ENCODE measurements at places on chromosomes 4 and X. TPM values are rescaled to one million over a fixed set of nuclear protein-coding genes. Genes with fewer than 3 reads are reported as not detected.

DNA sequence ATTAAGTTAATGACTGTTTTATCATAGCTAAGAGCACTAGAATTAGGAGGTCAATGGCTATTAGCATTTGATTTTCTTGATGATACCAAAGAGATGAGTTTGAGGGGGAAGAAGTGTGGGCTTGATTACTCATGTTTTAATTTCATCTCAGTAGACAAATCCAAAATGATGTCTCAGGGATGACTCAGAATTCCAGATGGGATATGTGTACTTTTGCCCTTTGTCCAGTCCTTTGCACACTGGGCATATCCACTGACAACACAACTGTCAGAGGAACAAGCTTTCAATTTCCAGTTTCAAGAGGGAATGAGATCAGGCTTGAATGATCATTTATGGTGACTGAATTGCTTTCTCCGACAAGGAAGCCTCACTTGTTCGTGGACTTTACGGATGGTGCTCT is 325.3 kb upstream of the FTHL17 start:
- no peak for DNase-seq

DNA sequence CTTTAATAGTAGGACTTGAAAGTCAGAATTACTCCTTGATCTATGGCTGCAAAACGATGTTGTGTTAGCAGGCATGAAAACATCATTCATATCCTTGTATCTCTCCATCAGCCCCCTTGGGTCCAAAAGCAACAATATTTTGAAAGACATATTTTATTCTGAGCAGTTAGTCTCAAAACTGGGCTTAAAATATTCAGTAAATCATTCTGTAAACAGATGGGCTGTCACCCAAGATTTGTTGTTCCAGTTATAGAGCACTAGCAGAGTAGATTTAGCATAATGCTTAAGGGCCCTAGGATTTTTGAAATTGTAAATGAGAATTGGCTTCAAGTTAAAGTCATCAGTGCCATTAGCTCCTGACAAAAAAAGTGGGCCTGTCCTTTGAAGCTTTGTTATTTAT is 1565.6 kb downstream of the STIM2 start:
- no peak for DNase-seq

DNA sequence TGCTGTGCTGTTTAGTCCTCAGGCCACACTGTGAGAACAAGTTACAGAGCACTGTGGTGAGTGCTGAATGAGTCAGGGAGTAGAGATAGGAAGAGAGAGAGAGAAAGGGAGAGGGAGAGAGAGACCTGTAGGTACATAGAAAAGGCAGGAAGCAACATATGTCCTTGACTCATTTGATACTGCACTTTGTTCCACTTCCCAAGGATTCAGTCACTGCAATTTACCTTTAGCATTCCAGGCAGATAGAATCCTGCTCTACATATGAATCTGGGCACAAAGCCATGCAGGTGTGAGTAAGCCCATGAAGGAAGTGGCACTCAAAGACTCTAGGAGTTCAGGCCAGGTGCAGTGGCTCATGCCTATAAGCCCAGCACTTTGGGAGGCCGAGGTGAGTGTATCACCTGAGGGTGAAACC is 1.0 kb upstream of the DAPP1 start:
- peak; percentile 30 for DNase-seq

DNA sequence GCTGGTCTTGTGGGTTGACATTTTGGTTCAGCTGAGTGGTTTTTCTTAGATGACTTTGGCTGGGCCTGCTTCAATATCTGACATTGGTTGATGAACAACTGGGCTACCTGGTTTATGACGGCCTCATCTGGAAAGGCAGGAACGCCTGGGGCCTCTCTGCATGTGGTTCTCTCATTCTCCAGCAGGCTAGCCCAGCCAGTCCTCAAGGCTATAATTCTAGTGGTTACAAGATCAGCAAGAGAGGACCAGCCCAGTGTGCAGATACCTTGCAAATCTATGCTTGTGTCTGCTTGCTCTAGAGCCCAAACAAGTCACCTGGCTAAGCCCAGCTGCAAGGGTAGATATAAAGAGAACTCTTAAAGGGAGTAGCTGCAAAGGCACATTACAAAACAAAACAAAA is 214.2 kb upstream of the PUDP start:
- no peak for DNase-seq

DNA sequence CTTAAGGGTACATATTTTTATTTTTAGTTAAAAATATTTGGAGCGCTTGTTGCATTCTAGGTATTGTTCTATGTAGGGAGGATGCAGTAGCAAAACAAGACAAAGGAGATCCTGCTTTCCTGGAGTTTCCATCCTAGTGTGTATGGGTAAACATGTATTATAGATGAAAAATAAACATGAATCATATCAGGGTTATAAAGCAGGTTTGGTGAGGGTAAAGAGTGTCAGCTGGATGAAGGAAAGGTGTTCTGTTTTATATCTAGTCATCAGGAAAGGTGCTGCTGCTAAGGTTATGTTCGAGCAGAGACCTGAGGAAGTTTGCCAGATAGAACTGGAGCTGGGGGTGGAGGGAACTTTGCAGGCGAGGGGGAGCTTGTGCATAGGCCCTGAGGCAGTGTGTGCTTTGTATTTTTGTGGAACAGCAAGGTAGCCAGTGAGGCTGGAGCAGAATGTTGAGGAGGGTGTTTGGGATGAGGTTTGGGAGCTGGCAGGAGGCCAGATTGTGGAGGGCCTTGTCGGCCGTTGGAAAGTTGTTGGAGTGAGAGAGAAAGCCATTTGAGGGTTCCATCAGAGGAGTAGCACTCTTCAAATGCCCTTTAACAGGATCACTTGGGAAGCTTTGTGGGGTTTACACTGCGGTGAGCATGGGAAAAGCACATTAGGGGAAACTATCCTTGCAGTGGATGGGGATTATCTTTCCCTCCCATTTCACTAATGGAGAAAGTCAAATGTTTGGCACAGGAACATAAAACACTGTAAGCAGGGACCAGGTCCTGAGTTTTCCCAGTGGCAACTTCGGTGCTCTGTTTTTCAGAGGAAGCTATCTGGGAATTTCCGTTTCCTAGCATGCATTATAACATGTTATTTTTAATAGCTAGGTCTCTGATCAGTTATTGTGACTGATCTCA is 35.9 kb downstream of the AFF1 start:
- DNase-seq = no peak

The ASB12 gene
- total RNA-seq = not detected

The S100P gene
- 8.5 TPM for total RNA-seq

- no peak for DNase-seq
These were observed 180.1 kb upstream of the S100G start for GRCh38 chrX:16469870-16470269.

GRCh38 chr4:61805227-61805626 is 605.1 kb downstream of the ADGRL3 start:
- DNase-seq = no peak

DNA sequence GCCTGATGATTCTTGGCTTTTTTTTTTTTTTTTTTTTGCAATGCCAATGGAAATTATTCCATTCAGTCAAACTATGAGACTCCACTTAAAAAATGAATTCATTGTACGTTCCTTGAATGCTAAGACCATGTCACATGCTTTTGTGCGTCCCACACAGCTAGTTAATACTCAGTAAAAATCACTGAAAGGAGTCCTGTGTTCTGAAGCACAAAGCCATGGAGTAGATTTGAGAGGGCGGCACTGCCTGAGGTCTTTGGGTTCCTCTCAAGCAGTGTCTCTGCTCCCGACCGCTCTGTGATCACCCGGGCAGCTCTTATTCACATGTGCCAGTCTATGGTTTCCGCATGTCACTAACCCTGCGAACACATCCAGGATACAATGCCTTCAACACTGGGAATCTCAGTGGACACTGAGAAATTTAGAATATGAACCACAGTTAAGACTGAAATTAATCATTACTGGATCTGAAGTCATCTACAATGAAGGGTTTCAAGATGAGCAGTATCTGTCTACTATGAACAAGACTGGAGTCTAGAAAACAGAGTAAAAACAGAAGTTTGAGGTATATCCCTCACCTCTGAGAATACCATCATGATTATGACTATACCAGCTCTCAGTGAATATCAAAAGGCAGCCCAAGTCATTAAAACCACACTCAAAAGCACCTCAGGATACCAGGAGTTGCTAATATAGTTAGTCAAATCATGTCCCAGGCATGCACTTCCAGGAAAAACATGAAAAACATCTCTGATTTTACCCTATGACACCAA is 193.0 kb downstream of the MGST2 start:
- peak; percentile 55 for DNase-seq

- no peak for DNase-seq
These were observed at the start of gene PF4V1 for GRCh38 chr4:73853246-73853704. Gene PF4V1, plus strand, starts transcription at chr4:73853296. Its CDS starts 67 bp downstream, at chr4:73853363.

GRCh38 chr4:146170149-146170548 is 5.4 kb upstream of the LSM6 start:
- no peak for DNase-seq

DNA sequence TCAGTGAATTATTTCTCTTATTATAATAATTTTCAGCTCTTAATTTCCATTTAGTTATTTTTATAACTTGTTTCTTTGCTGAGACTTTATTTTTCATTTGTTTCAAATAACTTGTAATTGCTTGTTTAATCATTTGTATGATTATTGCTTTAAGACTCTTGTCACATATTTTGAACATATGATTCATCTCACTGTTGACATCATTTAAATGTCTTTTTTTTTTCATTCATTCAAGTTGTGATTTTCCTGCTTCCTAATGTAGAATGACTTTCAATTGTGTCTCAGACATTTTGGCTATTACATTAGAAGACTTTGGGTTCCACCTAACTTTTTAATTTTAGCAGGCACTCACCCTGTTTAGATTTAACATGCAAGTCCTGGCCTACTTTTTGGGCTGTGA is 234.8 kb upstream of the DIPK2B start:
- no peak for DNase-seq

- DNase-seq = no peak
These were observed 167.2 kb downstream of the LHFPL1 start for GRCh38 chrX:112512509-112512908.

- peak; percentile 28 for DNase-seq
These were observed 328.6 kb downstream of the ARHGAP10 start for GRCh38 chr4:148060264-148061140.

The SHROOM2 gene
- total RNA-seq = not detected

DNA sequence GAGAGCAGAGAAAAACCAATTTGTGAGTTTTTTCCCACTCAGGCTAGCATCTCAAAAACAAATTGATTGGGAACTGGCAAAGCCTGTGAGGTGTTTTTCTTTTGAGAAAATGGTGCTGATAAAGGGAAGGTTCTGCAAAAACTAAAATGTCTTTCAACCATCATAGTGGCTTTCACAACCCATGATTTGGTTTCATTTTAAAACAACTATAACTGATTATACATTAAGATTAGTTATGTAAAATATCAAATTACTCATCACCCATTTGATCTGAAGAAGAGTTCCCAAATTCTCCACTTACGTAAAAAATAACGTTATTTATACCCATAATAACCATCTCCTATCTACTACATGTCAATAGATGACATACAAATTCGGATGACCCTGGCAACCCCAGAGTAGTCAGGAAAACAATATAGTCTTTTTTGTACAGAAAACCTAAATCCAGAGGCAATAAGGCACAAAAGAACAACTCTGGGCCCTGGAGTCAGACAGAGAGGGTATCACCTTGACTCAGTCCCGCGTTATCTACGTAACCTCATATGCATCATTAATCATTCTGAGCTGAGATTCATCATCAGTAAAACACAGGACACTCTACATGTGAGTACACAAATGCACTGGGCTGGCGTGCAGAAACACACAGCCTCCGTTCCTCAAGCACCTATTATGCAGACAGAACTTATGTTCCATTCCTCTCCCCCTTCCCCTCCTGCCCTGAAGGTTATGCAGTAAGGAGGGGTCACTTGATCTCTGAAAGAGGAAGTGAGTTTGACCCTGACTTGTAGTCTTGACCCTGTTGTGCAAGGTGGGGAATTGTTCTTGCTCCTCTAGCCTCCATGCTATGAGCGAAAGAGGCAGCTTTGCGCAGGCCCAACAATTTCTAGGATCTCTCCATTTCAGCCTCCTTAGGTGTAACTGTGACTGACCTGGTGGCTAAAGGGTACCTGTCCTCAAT is 82.2 kb downstream of the SLC9A7 start:
- no peak for DNase-seq

- no peak for DNase-seq
These were observed 1.5 kb upstream of the COMMD8 start for GRCh38 chr4:47465004-47465403.

The TMEM128 gene
- total RNA-seq = 21.7 TPM

DNA sequence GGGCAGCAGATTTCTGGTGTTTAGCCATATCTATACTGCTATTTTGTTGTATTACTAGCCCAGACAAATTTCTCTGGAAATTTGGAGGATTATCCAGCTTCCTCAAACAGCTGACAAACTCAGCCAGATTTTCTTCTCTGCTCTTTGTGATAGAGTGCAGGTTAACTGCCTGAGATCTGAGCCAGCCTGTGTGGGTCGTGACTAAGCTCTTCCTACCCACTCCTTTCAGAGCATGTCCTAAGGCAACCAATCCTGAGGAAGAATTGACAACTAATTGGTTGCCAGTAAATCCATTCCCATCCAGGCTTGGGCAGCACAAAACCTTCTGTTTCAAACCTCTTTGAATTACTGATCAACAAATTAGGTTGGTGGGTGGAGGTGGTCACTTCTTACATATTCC is 2.5 kb upstream of the GABRA2 start:
- DNase-seq = no peak

The CORIN gene
- 0.07 TPM for total RNA-seq

DNA sequence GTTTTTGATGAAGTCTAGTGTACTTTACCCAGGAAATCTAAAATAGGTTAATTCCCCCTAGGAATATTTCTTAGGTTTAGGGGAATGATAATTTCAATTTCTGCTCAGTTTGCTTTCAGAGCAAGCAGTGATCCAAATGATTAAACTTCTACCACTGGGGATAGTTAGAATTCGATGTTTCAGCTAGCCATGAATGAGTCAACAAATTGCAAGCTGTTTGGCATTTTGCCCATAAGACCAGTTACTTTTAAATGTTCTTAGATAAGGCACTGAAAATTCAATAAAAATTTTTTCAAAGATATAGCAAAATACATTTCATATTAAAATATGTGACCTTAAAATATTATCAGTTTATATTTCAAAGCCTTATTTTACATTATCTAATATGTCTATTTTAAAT is 993.6 kb downstream of the ARAP2 start:
- no peak for DNase-seq

The TEX28 gene
- not detected for total RNA-seq

The SUPT20HL1 gene
- total RNA-seq = not detected

DNA sequence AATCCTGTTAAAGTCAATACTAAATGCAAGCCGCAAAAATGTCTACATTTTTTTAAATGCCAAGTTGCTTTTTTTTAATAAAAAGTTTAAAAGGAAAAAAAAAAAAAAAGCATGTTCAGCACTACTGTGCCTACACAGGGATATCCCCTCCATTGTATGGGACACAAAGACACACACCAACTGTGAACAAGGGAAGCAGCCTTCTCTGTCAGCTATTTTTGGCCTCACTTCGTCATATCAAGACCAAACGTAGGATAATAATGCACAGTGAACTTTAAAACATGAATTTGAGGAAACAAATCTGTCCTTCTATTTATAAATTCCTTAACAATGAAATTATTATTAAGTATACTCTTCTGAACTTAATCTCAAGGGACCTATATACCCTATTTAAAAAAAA is 4.4 kb downstream of the FBXW7 start:
- DNase-seq = no peak

DNA sequence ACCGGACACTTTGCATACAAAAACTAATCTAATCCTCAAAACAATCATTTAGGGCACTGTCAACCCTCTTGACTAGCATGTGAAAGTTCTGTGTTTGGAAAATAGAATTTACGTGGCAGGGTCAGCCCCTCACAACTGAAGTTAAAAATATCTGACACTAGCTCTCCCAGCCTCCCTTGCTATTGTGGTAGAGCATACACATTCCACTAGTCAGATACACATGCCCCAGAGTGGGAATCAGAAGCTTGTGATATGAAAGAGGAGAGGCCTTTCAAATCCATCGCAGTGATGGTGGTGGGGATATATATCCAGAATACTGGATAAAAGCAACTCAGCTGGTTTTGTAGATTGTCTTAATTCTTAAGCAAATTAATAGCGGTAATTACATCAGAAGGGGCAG is 205.7 kb upstream of the IL15 start:
- DNase-seq = no peak
